Bladder microvascular endothelial cell (primary cell): ENCODE measurements at places on chromosomes 6 and 20. TPM values are rescaled to one million over a fixed set of nuclear protein-coding genes. Genes with fewer than 3 reads are reported as not detected.

The RFX6 gene
- total RNA-seq: not detected in 2 replicates

The PHACTR3 gene
- total RNA-seq: 0.16 and 6.0 TPM in 2 replicates

The SNAP25 gene
- 0.25 and 0.32 TPM in 2 replicates for total RNA-seq

The MUC21 gene
- not detected in 2 replicates for total RNA-seq

The THBS2 gene
- 1.2 and 5.7 TPM in 2 replicates for total RNA-seq

The NOX3 gene
- total RNA-seq: not detected in 2 replicates

The GNL1 gene
- 32.9 and 48.9 TPM in 2 replicates for total RNA-seq

The SLC52A3 gene
- total RNA-seq: 0.13 TPM in 1 of 2 replicates, not detected in the other

The PRKN gene
- 0.16 and 0.19 TPM in 2 replicates for total RNA-seq
